ENCODE measurements at places on chromosomes 2 and 18.

DNA sequence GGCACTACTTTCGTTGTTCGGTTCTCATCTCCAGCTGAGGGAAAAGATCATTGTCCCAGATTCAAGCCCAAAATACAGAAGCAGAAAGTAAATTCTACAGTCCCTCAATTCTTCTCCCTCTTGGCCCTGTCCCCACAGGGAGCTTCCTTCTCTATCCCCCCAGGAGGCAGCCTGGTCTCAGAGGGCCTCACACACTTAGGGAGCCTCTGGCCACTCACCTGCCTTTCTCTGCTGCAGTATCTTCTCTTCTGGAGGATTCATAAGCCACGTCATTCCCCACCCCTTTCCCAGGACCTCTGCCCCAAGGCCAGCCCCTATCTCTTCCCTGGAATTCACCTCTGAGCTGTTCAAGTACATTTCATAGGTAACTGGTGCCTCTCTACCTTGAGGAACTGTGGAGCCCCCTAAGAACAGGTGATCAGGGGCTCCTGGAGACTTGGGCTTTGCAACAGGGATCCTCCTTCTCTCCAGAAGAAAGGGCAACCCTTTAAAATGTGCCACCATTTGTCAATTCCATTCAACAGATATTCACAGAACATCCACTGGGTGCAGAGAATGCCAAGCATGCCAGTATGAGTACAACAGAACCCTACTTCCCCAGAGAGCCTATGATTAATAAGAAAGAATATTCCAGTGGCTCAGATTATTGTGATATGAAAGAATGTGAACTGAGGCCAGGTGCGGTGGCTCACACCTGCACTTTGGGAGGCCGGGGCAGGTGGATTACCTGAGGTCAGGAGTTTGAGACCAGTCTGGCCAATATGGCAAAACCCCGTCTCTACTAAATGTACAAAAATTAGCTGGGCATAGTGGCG, 72.9 kb downstream of the CIB4 start:
- no peak for DNase-seq

DNA sequence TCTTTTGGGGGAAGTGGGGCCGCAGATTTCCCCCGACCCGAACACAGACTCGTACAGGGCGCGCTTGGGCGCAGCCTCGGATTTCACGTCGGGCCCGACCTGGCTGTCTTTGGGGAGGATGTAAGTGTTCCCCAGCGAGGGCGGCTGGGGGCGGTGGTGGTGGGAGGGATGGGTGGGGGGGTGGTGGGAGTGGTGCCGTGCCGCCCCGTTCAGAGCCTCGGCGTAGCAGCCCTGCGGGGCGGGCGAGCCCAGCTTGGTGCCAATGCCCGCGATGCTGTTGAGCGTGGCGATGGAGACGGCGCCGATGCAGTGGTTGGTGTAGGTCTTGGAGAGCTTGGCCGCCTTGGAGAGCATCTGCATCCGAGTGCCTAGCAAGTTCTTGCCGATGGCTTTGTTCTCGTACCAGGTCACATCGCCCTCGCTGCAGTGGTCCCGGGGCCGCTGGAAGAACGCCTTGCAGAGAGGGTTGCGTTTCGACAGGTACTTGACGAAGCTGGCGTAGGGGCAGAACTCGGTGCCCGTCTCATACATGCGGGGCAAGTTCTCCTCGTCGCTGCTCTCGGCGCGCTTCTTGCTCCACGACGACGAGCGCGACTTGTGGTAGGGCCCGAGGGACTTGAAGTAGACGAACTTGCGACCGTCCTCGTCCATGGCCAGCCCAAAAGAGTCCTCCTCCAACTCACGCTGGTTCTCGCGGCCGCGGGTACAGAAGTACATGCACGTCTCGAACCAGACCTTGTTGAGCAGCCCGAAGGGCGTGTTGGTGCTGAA, 1.3 kb downstream of the KCTD1 start:
- DNase-seq: no peak

- DNase-seq: peak; percentile 20
These were observed 90.6 kb downstream of the POU3F3 start for GRCh38 chr2:104944495-104944894.

DNA sequence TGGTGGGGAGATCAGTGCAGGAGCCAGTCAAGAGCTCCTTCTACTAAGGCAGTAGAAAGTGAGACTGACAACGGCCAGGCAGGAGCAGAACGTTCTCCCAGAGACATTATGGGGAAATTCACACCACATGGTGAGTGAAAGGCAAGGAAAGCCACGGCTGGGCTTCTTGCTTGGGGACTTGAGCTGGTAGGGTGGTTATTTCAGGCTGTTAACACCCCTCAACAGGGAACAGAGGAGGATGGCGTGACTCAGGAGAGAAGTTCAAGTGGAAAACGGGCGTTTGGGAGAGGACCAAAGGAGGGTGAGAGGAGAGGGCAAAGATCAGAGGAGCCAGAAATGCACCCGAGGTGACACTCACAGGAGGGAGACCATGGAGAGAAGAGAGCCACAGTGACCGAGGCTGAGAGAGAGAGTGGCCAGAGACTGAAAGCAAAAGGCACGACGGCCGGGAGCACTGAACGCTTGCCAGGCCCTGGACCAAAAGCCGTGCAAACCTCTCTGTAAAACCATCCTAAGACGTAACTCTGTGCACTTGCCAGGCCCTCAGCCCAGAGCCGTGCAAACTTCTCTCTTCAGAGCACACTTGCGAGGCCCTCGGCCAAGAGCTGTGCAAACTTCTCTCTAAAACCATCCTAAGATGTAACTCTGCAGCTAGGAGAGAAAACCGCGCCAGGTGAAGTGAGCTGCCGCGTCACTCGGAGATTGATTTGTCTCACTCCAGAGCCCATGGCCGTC, 7.7 kb downstream of the TPO start:
- no peak for DNase-seq

DNA sequence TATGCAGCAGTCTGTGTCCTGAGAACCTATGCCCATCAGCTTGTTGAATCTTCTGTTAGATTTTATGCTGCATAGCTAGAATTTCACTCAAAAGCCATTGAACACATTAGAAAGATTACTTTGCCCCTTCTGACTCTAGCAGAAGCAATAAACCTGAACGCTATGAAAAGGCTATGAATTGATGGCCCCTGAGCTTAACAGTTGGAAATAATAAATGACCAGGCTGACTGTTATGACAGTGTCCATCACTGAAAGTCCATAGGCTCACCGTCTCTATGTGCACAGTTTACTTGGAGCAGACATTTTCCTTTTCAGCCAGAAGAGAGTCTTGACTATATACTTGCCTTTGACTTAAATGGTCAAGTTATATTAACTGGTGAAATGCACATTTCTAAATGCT, 1618.8 kb upstream of the ACVR2A start:
- no peak for DNase-seq

DNA sequence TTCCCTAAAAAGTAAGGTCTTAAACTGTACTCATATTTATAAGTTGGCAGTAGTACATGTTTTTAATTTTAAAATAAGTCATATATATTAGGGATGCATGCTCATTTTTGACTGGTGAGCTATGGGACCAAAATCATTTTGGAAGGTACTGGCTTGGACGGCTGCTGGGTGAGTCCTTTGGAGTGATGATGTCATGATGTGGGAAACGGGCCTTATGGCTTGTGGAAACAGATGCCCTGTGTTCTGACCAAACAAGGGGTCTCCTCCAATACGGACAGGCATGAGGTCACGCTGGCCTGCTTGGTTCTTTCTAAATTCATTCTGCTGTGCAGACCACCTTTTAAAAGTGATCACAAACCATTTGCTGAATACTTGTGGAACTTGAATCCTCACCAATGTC, 109.2 kb upstream of the MGAT5 start:
- peak; percentile 69 for DNase-seq

GRCh38 chr2:1638281-1638860, 105.9 kb downstream of the PXDN start:
- DNase-seq: peak; percentile 11

Data from NCI-H82 (cell line).